D721Med (cell line): ENCODE measurements at places on chromosomes 1 and 21.

GRCh38 chr1:180229483-180230415 lies at the start of gene LHX4:
Gene LHX4, plus strand, starts transcription at chr1:180230264. Its CDS starts 266 bp downstream, at chr1:180230530.
- peak; percentile 93 for DNase-seq

DNA sequence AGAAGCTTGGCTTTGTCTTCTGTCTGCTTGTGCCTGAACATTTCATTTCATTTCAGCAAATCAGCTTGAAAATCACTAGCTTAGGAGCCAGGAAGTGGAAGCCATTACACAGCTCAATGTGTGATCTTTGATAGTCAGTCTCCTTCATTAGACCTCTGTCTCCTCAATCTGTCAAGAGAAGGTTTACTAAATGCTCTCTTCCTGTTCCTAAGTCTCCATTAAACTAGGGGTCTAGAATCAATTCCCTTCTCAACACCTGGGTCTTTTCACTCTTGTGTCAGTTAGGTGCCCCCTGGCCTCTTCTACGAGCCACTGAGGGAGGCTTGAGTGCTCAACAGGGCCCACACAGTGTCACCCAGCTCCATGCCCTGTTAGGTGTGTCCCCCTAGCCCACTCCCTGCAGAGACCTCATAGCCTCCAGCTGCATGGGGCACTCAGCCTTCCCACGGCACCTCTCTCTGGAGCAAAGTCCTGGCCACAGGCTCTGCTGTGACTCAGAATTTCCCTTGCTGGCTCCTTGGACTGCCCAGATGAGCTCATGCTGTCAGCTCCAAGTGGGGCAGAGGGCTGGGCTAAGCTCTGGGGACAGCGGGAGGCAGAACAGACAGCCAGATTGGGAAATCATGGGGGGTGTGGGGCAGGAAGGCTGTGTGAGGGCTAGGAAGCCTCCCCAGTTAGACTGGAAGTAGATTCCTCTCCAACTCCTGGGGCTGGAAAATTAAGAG lies 115.7 kb upstream of the IPO9 start:
- DNase-seq, result no peak

GRCh38 chr1:168921629-168922028 lies 184.9 kb upstream of the ATP1B1 start:
- no peak for DNase-seq

DNA sequence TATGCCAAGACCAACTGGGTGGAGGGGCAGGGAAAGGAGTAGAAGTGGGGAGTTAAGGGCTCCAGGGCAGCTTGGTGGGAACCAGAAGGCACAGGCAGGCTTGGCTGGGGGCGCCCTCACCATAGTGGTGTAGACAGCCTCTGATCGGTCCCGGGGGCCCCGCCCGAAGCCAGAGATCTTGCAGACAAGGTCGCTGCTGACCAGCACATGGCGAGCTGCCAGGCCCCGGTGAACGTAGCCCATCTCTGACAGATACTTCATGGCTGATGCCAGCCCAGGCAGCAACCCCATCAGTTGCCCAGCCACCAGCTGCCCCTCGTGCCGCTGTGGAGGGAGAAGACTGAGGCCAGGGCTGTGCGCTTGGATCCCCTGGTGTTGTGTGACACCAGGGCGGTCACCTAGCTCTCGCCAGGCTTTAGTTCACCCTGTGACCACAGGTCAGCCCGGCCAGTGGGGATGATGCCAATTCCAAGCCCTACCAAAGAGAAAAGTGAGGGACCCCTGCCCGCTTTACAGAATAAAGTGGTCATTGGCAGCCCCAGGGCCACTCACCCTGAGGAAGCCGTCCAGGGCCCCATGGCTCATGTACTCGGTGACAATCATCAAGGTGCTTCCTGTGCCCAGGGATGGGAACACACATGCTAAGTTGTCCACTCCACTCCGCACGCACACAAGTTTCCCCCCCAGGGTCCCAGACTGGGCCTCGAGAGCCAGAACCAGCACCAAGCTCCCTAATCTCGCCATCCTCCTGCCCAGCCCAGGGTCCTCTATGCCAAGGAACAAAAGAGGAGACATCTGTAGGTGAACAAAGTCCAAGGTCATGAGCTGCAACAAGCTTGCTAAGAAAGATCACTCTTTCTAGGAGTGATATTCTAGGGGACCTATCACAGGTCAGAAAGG lies 28.2 kb downstream of the CDCA8 start:
- no peak for DNase-seq

- no peak for DNase-seq
These were observed 105.4 kb downstream of the CAMTA1 start for GRCh38 chr1:6890686-6891085.

DNA sequence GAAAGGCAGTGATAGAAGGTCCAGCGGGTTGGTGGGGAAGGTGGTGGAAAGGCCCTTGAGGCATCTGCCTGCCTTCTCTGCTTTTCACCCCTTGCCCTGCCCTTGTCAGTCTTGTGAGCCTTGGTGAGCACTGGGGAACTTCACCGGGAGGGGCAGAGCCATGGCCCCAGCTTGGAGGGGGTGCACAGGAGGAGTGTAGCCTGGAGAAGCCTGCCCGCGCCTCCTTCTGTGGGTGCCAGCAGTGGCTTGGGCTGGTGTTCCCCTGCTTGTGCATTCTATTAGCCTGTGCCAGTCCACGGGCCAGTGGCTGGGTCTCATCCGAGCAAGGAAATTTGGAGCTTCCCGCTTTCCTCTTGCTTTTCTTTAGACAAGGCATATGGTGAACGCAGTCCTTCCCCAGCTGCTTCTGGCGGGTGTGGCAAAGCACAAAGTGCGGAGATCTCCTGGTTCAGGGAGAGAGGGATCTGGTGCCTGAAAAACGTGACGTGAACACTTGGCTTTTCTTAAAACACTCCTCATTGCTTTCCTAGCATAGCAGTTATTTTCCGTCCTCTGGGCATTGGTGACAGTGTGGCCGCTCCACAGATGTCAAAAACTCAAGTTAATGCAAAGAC lies 10.6 kb upstream of the B3GALT5 start:
- no peak for DNase-seq

DNA sequence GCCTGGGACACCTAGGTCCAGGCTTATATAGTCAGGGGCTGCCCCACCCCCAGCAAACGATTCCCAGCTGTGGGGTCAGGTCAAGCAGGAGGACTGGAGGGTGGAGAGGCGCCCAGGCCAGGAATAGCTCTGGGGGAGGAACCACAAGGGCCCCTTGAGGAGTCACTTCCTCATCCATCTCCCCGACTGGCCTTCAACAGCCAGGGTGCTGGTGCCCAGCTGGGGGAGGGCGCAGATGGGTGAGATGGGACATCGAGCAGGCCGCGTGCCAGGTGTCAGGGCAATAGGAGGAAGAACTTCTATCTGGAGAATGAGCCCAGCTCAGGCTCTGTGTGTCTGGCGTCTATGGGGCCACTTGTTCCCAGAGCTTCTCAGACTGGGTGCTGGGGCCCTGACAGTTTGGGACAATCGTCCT lies 208 bp upstream of the MYBPH start:
- DNase-seq, result no peak

GRCh38 chr1:13812456-13813397 lies 112.7 kb downstream of the PRDM2 start:
- no peak for DNase-seq

DNA sequence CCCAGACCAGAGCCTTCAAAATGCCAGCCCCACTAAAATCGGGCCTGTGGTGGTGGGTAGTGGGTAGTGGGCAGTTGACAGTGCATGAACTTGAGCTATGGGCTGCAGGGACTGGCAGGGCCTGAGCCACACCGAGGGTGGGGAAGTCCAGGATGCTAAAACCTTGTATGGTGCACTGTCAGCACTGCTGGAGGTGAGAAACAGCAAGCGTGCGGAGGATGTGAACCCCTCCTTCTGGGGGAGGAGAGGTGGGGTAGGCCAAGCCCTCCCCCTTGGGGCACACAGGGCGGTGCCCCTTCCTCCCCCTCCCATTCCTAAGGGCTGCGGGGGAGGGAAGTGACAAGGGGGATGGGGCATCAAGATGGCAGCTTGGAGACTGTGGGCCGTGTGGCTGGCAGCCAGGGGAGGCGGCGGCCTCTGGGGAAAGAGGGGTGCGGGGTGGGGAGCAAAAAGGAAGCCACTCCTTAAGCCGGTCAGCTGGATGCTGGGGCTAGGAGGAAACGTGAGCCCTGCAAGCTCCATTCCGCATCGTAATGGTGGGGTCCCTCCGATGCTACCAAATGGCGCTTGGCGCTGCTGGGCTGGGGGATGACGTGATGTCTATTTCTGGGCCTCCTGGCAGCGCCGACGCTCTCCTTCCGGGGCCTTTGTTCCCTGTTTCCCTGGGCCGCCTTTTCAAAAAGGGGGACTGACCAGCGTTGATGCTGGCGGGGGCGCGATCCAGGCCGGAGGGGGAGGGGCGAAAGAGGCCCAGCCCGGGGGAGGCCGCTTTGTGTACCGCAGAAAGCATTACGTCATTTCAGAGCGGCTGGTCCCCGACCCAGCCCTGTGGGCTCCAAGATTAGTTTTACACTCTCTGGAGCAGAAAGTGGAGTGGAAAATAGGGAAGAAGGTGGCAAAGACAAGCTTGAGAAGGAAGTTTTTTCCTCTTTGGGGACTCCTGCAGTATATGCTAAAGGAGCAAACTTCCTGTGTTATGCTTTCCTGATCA lies 809 bp downstream of the SYT11 start:
- peak; percentile 71 for DNase-seq

- no peak for DNase-seq
These were observed 12.7 kb upstream of the SDHB start for GRCh38 chr1:17066361-17067068.

DNA sequence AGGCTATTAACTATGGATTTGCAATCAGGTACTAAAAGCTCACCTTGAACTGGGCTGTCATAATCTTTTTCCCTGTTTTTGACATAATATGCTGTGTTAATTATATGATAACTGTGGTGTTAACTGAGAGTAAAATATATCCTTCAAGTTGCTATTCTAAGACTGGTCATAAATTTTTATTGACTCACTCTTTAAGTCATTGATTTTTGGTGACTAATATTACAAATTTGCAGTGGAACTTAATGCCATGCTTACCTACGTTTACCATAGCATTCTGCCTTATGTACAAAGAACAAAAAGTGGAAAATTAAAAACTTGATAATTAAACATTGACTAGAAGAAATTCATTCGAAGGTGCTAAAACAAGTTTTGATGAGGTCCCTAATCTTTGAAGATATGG lies 872.4 kb downstream of the BRINP3 start:
- DNase-seq, result no peak

DNA sequence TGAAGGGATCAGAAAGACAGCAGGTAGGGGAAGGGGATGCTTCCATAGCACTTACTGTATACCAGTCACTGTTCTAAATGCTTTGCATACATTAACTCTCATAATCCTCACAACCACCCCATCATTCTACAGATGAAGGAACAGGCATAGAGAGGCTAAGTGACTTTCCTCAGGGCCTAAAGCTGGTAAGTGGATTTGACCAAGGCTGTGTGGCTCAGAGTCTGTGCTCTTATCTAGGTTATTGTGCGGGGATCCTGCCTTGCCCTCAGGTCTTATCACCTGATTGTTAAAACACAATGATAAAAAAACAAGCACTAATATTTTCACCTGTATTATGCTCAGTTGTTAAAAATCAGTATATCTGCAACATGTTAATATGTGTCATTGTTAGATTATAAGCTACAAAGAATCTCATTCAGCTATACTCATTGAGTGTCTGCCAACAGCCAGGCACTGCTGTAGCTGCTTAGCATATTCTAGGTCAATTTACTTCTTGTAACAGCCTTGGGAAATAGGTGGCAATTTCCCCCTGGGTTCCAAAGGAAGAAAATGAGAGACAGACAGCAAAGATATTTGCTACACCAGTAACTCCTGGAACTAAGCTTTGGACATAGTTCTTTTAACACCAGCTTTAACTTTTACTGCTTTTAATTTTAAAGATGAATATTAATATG lies 38.6 kb upstream of the RBM15 start:
- no peak for DNase-seq

DNA sequence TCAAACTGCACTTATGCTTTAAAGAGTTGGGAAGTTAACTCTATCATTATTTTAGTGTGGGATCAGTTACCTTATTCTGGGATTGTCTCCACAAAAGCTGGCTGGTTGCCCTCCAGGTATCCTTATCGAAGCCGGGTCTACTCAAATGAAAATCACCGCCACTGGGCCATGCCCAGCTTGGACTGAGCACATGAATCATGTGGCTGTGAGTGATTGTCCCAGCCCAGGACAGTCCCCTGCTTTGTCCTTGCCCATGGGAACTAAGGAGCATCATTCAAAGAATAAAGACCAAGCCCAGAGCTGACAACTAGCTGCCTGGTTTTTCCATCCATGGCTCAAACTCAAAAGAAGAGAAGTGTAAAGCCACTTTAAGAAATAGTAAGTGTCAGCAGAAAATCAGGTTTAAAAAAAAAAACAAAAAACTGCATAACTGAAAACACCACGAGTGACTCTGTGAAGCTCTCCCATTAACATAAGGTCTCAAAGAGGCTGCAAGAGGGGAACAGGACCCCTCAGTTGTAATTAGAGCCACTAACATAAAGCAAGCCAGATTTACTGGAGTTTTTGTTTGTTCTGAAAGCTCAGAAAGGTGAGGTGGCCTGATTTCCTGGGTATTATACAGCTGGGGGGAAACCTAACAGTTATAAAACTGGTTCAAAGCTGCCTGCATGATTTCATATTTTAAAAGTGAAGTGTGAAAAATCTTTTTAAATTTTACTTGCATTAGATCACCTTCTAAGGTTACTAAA lies 91.5 kb downstream of the KIF14 start:
- no peak for DNase-seq

DNA sequence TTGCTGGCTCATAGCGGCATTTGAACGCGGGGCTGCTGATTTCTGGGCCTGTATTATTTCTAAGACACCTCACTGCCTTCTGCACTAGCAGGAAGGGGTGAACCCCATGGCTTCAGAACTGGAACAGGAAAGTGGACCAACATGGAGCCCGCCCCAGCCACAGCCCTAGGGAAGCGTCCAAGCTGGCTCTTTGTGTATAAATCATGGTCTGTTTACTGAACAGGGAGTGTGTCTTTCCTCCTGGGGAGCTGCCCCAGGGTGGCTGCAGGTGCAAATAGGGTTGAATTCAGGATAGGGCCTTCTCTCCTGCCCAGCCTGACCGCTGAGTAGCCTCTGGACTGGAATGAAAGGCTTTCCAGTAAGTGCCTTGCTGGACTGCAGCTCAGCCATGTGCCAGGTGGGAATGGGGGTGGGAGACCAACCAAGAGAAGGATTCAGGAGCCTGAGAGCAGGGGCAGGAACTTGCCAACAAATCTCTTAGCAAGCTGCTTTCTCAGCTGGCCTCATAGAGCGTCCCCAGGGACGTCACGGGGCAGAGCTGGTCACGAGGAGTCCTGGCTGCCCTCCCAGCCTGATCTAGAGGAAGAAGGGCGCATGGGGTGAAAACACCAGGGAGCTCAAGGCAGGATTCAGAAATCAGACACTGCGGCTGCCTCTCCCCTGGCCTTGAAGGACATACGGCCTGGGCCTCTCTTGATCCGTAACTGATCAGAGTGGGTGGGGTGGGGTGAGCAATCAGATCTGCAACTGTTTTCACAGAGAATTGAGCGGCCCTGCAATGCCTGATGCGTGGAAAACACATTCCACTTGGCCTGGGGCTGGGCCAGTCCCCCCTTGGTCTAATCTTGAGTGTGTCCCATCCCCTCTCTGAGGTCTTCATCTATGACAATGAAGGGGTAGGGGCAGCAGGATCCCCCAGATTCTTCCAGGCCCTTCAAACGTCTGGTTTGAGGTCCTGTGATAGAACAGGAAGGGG lies 56.5 kb upstream of the SELENON start:
- no peak for DNase-seq

GRCh38 chr1:199089393-199090122 lies 450.7 kb downstream of the PTPRC start:
- no peak for DNase-seq

GRCh38 chr1:173628888-173629287 lies 6.2 kb upstream of the TEX50 start:
- no peak for DNase-seq
